ENCODE measurements at places on chromosomes 6 and 20.

- DNase-seq = no peak
Measured at GRCh38 chr20:5146099-5146668, 19.4 kb downstream of the CDS2 start.

DNA sequence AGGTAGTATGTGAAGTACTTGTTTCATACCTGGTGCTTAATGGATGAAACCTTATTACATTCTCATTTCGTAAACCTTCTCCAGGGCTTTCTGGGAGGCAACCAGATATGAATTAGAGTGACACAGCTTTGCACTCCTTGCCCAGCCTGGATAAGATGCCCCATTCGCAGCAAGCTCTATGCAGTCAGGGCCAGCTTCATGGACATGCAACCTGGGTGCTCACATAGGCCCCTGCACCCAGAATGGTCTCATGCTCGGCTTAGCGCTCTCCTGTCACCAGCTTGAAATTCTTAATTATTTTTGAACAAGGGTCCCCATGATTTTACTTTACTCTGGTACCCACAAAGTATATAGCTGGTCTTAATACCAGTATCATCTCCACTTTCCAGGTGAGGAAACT lies 11.3 kb upstream of the PTGIS start:
- DNase-seq = no peak

GRCh38 chr6:62298745-62299392 lies 12.8 kb upstream of the KHDRBS2 start:
- DNase-seq = no peak

DNA sequence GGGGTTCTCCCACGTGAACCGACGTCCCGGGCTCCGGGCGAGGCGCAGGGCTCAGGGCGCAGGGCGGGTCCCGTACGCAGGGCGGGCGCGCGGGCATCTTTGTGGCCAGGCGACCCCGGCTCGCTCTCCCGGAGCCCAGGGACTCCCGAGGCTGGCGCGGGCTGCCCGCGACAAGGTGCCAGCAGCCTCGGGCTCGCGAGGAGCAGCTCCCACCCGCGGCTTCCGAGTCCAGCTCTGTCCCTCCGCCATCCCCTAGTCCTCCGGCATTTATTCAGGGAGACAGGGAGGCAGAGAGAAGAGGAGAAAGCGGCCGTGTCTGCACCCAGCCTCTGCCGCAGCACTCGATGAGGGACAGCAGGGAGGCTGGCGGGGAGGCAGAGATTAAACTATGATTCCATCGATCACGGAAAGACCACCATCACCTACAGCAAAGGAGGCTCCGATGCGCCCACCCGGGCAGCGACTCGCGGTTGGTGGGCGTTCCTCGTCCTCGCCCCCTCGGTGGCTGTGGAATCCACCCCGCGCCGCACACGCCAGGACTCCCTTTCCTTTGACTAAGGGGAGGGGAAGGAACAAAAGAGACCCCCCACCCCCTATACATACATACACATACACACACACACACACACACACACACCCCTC lies 1.1 kb downstream of the RGS17 start:
- DNase-seq = no peak

GRCh38 chr6:116066789-116067188 lies 6.1 kb upstream of the FRK start:
- DNase-seq = no peak

- DNase-seq = no peak
Measured at GRCh38 chr6:39223555-39223954, 5.7 kb downstream of the KCNK5 start.

GRCh38 chr6:106056746-106057390 lies 29.3 kb upstream of the PRDM1 start:
- DNase-seq = no peak

DNA sequence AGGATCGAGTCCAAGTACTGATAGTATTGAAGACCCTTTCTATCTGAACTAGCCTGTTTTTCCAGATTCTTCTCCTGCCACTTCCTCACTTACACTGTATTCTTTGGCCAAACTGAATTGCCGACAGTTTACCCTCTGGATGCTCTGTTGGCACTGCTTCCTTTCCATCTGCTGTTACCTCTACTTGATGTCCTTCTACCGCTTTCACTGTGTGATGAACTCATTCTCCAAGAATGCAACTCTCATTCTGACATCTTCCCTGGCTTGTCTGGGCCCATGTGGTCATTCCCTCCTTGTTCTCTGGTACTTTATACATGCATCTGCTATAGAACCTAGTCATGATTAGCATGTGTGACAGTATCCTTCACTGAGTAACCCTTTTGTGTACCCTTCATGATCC lies 16.3 kb downstream of the RPRD1B start:
- DNase-seq = peak; percentile 41

DNA sequence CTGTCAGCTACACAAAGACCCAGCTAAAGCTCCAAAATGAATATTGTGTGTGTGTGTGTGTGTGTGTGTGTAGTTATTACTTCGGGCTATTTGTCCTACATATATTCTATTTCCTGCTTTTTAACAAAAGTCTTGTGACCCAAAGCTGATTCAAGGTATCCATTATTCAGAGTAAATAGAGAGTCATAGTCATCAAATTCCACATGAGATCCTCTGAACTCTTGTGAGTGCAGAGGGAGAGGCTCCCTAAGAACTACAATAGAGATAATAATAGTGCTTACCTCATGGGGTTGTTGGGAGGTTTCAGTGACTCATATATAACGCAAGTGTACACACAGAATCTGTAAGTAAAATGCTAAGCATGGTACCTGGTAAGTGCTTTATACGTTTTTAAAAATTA lies 95.6 kb upstream of the SHLD1 start:
- peak; percentile 62 for DNase-seq

DNA sequence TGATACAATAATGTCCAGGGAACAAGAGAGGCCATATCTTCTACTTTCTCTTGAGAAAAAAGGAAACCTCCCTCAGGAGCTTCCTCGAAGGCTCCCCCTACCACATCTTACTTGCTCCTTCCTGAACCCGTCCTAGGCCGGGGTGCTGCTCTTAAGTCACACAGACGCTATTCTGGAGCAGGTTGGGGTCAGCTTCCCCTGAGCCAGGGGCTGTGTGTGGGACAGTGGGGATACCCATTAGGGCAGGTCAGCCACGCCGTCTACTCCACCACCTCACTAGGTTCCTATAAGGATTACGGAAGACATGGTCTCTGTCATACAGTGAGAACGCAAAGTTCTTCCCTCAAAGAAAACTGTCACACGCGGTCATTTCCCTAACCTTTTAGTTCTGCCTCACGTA lies 8.2 kb upstream of the PPP1R3G start:
- no peak for DNase-seq

GRCh38 chr20:36070451-36070850 lies 84.1 kb upstream of the EPB41L1 start:
- DNase-seq = no peak

DNA sequence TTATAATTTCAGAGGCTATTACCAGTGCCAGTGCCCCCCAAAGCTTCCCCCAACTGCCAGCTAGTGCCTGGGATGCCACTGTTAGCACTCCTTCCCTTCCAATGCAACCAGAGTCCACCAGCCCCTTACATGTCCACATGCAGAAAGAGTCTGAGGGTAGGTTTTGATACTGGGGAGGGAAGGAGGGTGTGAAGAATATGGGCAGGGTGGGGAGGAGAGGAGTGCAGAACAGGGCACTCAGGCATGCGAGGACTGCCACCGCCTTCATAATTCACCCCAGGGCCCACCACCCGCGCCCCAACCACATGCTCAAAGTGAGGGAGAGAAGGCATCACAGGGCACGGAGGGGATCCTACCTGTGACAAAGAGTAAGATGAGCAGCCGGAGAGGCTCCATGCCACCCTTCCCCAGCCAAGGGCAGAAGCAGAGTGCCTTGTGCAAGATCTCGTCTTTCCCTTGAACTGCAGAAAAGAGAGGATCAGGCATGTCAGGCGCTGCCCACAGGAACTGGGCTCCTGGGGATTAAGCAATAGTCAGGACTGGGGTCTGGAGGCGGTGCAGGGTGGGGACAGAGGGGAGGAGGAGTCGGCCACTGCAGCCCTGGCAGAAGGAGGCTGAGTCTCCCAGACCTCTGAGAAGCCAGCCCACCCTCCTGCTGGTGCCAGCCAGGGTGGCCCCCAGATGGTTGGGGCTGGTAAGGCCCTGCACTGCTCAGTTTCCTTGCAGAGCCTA lies at the start of gene TREM2:
Gene TREM2 (minus strand): TSS at position 430 of the 732 bp plus-strand sequence. CDS start 34 bp downstream, at position 396.
- DNase-seq = no peak

DNA sequence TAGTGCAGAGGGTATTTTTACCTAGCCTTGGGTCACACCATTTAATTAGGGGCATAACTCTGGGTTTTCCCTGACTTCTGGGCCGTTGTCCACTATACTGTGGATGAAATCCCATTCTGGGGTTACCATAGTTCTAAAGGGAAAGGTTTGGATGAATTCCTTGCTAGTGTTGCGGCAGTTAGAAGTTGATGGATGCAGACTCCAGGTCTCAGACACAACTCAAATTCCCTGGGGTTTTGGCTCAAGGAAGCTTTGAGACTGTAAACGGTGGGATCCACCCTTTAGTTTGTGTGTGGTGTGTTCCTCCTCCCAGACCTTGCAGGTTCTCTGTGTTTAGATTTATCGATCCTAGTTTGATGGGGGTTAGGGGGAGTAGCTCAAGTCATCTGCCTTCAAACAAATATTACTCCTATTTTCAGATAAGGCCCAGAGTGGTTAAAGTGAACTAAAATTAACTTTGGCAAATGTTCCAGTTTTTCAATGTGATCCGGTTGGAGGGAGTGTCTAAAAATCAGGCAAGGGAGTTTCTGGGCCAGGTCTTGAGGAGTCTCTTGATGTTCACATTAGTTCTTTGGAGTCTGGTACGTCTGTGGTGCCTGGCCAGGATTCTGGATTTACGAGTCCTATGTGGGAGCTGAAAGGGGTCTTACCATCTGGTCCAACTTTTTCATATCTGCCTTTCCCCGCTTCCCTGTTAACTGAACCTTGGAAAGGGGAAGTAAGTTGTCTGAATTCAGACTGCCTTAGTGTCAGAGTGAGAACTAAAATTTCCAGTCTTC lies 1.5 kb downstream of the RALY start:
- no peak for DNase-seq

Data from kidney epithelial cell (primary cell).